Right lung (tissue), 10 donors: ENCODE measurements at places on chromosomes 13 and 19. TPM values are rescaled to one million over a fixed set of nuclear protein-coding genes. Genes with fewer than 3 reads are reported as not detected.

DNA sequence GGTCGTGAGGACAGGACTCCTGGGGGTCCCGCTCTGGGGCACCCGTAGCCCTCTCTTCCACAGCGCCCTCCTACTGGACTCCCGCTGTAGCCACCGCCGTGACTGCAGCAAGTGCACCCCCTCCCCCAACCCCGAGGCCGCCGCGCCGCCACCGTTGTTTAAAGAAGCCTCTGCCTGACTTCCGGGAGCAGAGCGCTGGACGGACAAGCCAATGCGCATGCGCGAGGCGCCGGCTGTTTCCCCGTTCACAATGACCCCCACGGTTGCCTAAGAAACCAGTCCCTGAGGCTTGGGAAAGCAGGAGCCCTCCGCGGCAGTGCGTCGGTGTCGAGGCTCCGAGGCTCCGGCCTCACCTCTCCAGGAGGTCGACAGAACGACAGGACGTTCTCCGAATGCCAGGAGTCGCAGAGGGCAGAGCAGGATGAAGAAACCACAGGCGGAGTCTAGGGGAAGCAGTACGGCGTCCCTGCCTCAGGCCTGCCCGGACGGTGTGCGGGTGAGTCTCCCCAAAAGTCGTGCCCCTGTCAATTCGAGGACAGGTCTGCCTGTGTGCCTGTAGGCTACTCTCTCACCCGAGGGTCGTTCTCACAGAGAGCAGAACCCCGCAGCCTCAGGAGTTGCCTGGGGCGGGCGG is 70.5 kb upstream of the ZNF420 start:
- DNase-seq: peak; percentile 61

ZNF567 gene
- polyA plus RNA-seq: 12.7 TPM

DNA sequence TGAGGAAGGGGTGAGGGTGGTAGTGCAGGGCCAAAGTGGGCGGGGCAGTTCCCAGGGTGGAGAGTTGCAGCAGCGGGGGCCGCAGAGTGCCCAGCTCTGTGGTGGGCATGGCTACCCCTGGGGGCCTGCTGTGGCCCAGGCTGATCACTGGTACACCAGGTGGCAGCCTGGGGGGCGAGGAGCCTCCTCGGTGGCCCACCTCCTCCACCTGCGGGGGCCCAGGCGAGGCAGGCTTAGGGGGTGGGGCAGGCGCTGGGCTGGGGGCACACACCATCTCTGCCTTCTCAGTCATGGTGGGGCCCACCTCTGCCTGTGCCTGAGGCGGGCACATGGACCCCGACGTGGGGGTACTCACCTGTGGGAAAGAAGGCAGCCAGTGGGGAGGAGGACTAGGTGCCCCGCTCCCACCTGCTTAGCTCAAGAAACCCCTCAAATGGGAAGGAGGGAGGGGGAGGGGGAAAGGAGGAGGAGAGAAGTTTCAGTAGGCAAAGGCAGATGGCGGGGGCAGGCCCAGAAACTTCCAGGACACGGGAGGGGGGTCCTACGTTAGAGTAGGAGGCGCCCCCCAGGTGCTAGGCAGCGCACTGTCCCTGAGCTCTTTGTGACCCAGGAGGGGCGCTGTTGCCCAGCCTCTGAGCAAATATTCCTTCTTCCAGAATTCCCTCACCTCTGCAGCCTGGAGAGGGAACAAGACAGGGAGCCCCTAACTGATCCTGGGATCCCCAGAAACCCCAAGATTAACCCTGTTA is 1.6 kb downstream of the LYL1 start:
- DNase-seq: no peak

- no peak for DNase-seq
Observed at GRCh38 chr19:55478364-55478763, 1.9 kb downstream of the ZNF628 start.

- no peak for DNase-seq
Observed at GRCh38 chr19:4550018-4550417, 9.5 kb downstream of the SEMA6B start.

SCGB2B2 gene
- polyA plus RNA-seq: 1.4 TPM

DNA sequence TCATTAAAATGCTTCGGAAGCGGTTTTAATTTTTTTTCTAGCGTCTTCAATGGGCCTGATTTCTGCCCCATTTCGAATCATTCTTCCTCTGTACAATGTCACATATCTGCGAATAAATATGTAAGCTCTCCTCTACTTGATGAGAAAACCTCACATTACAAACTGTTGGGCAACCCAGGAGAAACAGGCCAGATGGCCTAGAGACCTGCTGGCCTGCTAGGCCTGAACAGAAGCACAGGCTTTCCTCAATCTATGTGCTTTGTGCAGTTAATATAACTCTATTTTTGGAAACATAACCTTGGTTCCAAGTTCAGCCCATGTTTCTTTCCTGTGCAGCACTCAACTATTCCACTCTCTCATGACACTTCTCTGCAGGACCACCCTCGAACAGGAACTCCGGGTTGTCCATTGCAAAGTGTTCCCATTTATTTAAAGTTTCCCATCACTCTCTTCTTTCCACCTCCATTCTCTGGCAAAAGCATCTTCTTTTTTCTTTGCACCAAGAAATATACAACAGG is 42.0 kb downstream of the DCLK1 start:
- no peak for DNase-seq

- DNase-seq: no peak
Observed at GRCh38 chr13:59358014-59358413, 805.7 kb downstream of the DIAPH3 start.

ZNF667 gene
- polyA plus RNA-seq: 18.7 TPM

CGB1 gene
- not detected for polyA plus RNA-seq

- DNase-seq: peak; percentile 23
Observed at GRCh38 chr19:32171719-32172151, 173.7 kb upstream of the ZNF507 start.

LRFN3 gene
- 10.7 TPM for polyA plus RNA-seq

- no peak for DNase-seq
Observed at GRCh38 chr13:76719955-76720354, 166.2 kb downstream of the KCTD12 start.

- no peak for DNase-seq
Observed at GRCh38 chr13:28618230-28618994, 40.5 kb upstream of the POMP start.

DNA sequence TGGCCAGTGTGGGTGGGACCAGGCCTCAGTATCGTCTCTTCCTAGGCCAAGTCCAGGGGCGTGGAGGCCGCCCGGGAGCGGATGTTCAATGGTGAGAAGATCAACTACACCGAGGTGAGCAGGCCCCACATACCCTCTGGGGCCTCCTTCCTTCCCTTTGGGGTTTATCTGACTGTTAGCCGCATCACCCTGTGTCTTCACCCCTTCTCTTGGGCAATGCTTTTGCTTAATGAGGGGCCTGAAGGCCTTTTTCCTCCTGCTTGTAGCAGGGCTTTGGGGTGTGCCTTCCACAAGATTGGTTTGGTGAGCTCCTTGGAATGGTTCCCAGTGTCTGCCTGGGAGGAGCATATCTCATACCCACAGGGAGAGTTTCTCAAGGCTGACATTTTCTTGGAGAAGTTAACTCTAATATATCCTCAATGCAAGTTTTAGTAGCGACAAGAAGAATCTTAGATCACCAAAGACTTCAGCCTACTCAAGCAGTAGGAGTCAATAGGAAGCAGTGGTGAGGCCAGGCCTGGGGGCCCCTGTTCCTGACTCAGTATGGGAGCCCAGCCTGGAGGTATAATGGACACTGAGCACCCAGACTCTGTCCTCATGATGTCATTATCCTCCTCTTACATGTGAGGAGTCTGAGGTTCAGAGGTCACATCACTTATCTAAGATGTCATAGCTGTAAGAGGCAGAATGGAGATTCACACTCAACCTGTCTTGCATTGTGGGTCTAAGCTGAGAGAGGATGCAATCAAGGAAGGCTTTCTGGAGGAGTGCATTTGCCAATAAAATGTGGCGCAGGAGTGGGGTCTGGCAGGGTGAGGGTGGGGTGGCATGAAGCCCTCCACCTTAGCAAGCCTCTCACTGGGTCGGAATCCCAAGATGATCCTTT is 2.0 kb downstream of the GPI start:
- DNase-seq: no peak

GRCh38 chr13:51767100-51767499 is 36.9 kb downstream of the DHRS12 start:
- no peak for DNase-seq

DNA sequence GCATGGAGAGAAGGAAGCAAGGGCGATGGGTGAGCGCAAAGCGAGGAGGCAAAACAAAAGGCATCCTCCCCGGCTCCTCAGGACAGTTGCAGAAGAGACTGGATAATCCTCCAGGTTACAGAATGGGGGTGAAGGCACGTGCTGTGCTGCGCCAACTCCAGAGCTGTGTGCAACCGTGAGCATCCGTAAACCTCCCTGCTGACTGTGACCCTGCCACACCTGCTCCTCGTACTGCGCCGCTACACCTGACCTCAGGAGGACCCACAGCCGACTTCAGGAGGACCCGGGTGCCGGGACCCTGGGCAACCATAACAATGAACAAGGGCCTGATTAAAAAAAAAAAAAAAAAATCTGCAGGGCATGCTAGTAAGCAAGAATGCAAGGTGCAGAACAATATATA is 68.7 kb downstream of the SLC7A1 start:
- DNase-seq: no peak

LILRA1 gene
- 0.22 TPM for polyA plus RNA-seq

GRK1 gene
- 3.0 TPM for polyA plus RNA-seq

GRCh38 chr13:87678372-87678752 is 7.2 kb downstream of the SLITRK5 start:
- DNase-seq: no peak

ARHGEF7 gene
- 59.8 TPM for polyA plus RNA-seq

GRCh38 chr13:114059946-114060860 is 72.2 kb downstream of the RASA3 start:
- DNase-seq: no peak

DNA sequence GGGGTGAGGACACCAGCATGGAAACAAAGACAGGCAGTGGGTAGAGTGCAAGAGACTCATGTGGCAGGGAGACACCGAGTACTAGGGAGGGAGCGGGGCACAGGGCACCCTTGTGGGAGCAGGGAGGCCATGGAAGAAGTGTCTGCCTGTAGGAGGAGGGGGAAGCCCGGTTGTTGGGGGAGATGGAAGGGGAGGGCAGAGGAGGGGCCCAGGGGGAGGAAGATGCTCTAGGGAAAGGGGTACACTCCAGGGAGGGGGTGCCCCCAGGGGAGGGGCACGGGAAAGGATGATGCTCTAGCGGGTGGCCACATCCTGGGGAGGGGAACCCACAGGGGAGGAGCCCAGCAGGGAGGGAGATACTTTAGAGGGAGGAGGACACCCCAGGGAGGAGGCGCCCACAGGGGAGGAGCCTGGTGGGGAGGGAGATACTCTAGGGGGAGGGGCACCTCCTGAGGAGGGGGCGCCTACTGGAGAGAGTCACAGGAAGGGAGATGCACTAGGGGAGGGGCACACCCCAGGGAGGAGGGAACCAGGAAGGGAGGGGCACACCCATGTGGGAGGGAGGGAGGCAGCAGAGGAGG is 24.9 kb downstream of the CPAMD8 start:
- no peak for DNase-seq

GRCh38 chr13:43514311-43514710 is 272.5 kb downstream of the ENOX1 start:
- DNase-seq: peak; percentile 13

GRCh38 chr19:50770888-50771287 is 624 bp downstream of the GPR32 start:
- DNase-seq: no peak

DNA sequence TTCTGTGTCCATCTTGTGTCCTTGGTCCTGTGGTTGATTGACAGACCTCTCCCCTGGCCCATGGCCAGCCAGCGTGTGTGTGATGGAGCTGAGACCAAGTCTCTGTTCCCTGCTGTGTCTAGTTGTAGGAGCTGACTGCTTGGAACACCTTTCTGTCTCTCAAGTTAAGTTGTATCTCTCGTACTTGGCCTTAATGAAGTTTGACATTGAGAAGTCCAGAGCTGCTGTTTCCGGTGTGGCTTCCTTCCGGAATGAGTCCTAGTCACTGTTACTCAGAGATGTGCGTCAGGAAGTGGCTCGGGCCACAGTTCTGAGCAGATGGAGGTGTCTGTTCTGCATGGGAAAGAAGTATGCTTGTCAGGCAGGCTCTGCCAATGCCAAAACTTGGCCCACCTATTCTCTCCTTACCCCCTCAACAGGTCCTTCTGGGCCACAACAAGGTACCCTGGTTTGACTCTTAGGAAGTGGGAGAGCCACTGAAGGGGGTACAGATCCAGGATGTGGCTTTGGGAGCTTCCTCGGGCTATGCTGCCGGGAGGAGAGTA is 54.3 kb downstream of the GATAD2A start:
- DNase-seq: no peak
